Progenitor cell of endocrine pancreas (in vitro differentiated cells): ENCODE measurements at places on chromosomes 3 and 15. TPM values are rescaled to one million over a fixed set of nuclear protein-coding genes. Genes with fewer than 3 reads are reported as not detected.

- DNase-seq = no peak
Observed at GRCh38 chr3:173584093-173584837, 186.7 kb downstream of the NLGN1 start.

AEN gene
- 28.2 and 31.1 TPM in 2 replicates for total RNA-seq

GRCh38 chr3:154334973-154335420, 10.7 kb upstream of the DHX36 start:
- no peak for DNase-seq

DAZL gene
- total RNA-seq = not detected in 2 replicates

VPS8 gene
- total RNA-seq = 78.9 and 89.4 TPM in 2 replicates
